Right cardiac atrium (tissue), 5 donors: ENCODE measurements at places on chromosomes 5 and 9. TPM values are rescaled to one million over a fixed set of nuclear protein-coding genes. Genes with fewer than 3 reads are reported as not detected.

Gene SH3TC2
- polyA plus RNA-seq: 4.9 TPM

DNA sequence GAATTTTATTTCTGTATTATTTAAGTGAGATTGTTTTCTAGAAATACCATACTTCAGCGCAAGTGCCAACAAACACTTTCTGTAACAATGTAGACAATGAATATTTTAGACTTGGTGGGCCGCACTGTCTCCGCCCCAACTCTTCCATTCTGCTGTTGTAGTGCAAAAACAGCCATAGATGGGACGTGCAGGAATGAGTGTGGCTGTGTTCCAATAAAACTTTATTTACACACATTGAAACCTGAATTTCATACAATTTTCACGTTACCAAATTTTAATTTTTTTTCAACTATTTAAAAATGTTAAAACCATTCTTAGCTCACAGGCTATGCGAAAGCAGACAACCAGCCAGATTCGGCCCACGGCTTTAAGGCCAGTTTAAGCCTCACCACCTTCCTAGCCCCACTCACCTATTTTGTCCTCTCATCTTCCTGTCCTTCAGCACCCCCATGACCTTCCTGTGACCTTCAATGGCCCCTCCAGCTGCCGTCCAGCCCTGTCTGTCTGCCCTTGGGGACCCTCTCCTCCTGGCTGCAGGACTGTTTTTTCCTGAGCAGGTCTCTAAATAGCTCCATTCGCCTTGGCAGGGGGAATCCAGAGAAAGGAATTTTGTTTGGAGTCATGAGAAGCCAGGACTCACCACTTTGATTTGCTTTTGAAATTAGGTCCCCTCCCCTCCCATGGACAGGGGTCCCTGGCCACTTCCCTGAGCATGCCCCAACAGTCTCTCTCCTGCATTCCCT is 11.2 kb upstream of the ANXA6 start:
- no peak for DNase-seq

GRCh38 chr5:67921004-67921601 is 294.5 kb upstream of the PIK3R1 start:
- no peak for DNase-seq

- no peak for DNase-seq
These were observed 16.2 kb upstream of the ITGA1 start for GRCh38 chr5:52771343-52772039.

Gene SLC30A5
- polyA plus RNA-seq: 32.5 TPM

DNA sequence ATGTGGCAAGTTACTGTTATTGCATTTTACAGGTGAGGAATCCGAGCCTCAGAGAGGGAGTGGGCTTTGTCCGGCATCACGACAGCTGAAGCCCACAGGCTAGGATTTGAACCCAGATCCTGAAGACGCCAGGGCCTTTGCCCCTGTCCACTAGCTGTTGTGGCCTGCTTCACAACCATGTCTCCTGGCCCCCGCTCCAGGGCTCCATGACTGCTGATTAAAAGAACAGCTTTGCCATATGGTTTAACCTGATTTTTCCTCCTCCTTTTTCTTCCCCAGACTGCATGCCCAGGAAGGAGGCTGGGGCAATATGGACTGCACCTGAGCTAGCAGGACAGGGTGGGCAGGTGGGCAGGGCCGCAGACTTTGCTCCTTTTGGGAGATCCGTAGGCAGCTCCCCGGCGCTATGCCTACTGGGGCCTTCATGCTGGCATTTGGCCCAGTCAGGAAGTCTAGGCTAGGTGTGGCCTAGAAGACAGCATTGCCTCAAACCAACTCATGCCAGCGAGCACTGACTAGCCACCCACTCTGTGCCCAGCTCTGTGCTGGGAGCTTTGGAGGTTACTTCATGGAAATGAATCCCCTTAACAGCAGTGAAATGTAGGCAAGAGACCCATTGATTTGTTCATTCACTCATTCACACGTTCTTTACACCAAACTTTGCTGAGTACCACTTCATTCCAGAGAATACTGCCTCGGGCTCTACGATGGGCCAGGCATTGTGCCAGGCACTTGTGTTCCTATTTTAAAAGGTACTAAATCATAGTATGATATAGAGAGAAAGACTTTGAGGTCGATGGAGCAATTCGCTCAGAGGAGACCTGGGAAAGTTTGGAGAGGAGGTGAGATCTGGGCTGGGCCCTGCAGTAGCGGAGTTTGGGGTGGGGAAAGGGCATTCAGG is 94.3 kb upstream of the CPEB4 start:
- DNase-seq: no peak

Gene ECSCR
- polyA plus RNA-seq: 25.3 TPM

GRCh38 chr9:68552700-68553476 is 12.2 kb upstream of the TMEM252 start:
- no peak for DNase-seq

DNA sequence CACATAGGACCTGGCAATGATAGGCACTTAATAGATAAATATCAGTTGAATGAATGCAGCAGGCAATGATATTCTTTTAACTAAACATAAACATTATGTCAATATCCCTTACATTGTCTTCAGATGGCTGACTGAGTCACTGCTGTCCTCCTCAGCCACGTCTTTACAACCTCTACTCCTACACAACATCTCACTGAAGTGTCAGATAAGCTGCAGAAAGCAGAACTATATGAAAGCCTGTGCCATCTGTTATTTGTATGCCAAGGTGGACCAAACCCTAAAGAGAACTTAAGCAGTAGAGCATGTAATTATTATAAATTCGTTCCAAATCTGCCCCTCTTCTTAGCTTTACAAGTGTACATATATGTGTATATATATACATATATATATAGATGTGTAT is 271.2 kb downstream of the RASEF start:
- DNase-seq: no peak

GRCh38 chr9:32220750-32221149 is 163.7 kb upstream of the ACO1 start:
- DNase-seq: no peak

Gene TNFSF8
- 0.18 TPM for polyA plus RNA-seq

DNA sequence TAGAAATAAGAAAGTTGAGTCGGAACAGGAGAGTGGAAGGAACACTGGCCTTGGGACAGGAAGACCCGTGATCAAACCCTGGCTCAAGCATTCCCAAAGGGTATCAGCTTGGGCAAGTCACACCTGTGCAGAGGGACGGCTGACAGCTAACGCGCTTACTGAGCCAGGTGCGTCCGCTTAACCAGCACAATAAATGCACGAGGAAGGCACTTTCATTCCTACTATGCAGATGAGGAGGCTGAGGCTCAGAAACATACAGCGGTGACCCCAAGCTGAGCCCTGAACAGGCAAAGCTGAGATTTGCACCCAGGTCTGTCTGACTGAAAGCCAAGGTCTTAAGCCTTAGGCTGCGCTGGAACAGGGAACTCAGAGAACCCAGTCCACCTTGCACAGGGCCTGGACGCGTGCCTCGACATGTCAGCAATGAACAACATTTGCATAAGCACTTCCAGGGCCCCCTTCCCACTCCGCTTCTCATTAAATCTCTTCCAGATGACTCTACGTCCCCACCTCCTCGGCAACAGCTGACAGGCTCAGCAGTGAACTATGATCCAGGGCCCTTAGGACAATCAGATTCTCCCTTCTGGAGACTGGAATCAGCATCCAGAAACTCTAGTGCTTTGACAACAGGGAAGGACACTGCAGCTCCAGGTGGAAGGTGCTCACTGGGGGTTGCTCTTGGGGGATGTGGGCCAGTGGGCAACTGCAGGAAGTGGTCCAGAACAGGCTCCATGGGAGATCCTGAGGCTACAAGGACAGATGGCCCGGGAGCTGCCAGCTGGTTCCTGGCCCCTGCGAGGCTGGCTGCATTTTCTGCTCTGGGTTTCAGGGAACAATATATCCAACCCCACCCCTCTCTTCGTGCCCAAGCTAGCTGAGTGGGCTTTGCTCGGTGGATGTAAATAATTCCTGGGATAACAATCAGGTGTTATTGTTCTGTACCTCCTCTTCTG is 35.2 kb downstream of the SH3PXD2B start:
- DNase-seq: peak; percentile 63

DNA sequence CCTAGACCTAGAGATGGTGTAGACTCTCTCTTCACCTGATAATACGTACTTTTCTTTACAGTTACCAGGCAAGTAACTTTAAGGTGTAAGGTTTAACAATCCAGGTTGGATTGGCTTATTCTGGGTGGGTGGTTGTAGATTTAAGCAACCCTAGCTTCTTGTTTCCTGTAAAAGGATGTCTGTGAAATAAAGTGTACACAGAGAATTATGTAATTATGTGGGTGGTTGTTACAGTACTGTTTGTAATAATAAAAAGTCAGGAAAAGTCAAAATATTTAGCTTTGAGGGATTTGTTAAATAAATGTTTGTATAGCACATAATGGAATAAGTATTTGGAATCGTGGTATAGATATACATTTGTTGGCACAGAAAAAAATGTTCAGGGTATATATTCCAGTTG is 43.7 kb upstream of the F2R start:
- no peak for DNase-seq

GRCh38 chr5:144691936-144692335 is 521.3 kb downstream of the KCTD16 start:
- no peak for DNase-seq

GRCh38 chr5:118326481-118327045 is 661.8 kb downstream of the DTWD2 start:
- no peak for DNase-seq

Gene SLC22A4
- polyA plus RNA-seq: 0.86 TPM

Gene ASTN2
- polyA plus RNA-seq: 18.1 TPM

DNA sequence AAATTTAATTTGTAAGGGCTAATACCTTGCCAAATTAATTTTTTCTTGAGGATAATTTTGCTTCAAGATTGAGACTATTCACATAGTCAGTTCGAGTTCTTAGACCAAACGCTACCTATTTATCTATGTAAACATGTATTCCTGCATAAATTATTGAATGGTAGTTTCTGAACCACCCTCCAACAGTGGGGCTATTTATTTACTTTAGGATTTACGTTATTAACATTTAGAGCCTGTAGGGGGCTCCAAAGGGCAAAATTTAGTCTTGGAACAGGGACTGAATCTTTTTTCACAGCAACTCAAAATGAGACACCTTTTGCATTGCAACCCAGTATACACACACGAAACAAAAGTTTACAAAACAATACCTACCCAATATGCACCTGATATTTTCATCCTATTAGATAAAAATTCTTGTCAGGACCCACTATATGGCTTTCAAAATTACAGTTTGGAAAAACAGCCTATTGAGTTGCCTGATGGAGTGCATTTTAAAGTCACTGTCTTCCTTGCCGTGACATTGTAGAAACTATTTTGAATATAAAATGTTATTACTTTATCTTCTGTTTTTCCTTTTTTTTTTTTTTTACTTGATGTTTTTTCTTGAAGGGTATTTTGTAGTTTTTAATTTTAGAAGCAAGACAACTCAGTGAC is 47.1 kb upstream of the POU4F3 start:
- no peak for DNase-seq

- DNase-seq: no peak
These were observed 828 bp upstream of the TRIO start for GRCh38 chr5:14142202-14142826.

DNA sequence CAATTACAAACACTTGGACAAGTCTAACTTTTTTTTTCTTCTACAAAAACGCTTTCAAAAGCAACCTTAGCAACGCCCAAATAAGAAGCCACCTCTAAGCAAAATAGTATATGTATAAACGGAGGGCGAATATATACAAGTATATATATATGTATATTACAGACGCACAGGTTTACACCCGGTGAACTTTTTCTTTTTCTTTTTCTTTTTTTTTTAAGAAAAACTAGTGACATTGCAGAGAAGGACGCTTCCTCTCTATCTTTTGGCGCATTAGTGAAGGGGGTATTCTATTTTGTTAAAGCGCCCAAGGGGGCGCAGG is 200 bp downstream of the NPR3 start:
- no peak for DNase-seq

Gene EQTN
- not detected for polyA plus RNA-seq
